ENCODE measurements at places on chromosomes 6 and 20.

DNA sequence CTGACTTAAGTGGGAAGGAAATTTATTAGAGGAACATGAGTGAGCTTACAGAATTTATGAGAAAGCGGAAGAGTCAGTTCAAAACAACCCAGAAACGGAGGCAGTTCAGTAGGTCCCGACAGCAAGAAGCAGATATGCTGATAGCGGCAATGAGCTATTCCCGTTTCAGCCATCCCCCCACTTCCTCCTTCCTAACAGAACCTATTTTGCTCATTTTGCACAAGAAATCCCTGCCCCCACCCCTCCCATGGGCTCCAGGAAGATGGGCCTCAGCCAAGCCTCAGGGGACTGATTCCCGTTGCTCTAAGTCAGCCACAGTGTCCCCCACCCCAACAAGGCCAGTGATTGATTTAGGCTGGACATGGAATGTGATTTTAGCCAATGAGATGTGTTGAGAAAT lies 157.5 kb downstream of the CEBPB start:
- no peak for DNase-seq

GRCh38 chr6:131048459-131048858 lies 14.6 kb downstream of the EPB41L2 start:
- DNase-seq = no peak

- no peak for DNase-seq
These were observed 230.9 kb downstream of the SYNDIG1 start for GRCh38 chr20:24700166-24700860.

- no peak for DNase-seq
These were observed 85.8 kb downstream of the TRMT11 start for GRCh38 chr6:126072172-126072571.

DNA sequence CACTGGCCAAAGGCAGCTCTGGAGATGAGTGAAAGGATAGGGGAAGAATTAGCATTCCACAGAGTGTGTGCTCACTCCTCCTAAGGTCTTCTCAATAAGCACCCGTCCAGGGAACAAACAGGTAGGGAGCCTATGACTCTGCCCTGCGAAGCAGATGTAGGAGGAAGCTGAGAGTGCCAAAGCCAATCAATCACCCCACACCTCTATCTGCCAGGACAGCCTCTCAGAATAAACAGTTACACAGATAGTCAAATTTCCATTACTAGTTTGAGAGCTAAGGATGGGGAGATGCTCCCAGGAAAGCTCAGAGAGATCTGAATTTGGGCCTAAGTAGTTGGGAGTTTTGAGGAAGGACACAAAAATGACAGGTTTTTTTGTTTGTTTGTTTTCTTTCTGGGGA lies 40.5 kb upstream of the SLA2 start:
- no peak for DNase-seq

GRCh38 chr20:58555078-58555765 lies 40.0 kb upstream of the APCDD1L start:
- DNase-seq = peak; percentile 56

DNA sequence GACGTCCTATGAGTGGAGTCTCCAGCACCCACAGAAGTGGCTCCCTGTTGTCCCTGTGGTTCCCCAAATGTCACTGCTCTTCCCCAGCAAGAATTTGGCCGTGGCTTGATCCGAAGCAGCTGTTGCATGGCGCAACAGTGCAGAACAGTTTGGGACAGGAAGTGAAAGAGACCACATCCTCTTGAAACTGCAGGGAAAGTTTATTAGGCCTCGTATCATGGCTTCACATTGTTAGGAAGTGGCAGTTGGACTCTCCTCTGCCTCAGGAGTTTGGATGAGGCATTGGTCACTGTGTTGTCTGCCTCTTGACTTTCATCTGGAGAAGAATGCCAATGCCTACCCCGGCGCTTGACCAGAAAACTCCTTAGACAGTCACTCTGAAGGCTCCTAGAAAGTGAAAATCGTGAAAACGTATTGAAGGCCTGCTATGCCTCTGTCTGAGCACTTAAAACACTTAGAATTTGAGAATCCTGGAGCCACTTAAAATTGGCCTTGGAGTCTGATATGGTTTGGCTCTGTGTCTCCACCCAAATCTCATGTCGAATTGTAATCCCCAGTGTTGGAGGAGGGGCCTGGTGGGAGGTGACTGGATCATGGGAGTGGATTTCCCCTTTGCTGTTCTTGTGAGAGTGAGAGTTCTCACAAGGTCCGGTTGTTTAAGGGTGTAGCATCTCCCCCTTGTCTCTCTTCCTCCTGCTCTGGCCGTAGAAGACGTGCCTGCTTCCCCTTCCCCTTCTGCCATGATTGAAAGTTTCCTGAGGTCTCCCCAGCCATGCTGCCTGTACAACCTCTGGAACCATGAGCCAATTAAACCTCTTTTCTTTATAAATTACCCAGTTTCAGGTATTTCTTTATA lies 334.9 kb upstream of the JARID2 start:
- DNase-seq = no peak
